ENCODE measurements at places on chromosomes 4 and X. TPM values are rescaled to one million over a fixed set of nuclear protein-coding genes. Genes with fewer than 3 reads are reported as not detected.

- DNase-seq = no peak
Observed at GRCh38 chrX:3527166-3527565, 180.7 kb upstream of the MXRA5 start.

DNA sequence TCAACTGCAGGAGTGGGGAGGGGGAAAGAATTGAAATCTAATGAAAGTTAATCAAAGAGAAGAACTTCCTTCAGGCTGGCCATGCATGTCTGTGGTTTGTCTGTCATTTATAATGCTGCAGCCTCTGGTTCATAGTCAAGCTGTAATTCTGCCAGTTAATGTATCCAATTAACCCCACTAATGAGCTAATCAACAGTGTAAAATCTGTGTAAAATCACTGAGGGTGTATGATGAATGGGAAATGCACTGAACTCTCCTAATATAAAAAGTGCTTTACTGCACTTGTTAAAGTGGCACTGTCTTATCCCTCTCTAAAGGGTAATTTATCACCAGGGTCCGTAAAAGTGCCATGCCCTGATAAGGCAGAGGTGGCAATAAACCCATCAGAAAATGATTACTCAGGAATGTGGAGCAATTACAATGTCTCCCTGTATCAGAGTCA lies 798.1 kb downstream of the PDHA2 start:
- DNase-seq = no peak

DNA sequence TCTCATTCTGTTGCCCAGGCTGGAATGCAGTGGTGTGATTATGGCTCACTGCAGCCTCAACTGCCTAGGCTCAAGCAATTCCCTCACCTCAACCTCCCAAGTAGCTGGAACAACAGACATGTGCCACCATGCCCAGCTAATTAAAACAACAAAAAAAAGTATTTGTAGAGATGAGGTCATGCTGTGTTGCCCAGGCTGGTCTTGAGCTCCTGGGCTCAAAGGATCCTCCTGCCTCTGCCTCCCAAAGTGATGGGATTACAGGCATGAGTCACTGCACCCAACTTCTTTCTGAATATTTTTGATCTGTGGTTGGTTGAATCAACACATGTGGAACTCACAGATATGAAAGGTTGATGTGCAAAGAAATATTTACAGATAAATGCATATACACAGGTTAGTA lies 18.5 kb upstream of the SEPTIN11 start:
- DNase-seq = no peak

DNA sequence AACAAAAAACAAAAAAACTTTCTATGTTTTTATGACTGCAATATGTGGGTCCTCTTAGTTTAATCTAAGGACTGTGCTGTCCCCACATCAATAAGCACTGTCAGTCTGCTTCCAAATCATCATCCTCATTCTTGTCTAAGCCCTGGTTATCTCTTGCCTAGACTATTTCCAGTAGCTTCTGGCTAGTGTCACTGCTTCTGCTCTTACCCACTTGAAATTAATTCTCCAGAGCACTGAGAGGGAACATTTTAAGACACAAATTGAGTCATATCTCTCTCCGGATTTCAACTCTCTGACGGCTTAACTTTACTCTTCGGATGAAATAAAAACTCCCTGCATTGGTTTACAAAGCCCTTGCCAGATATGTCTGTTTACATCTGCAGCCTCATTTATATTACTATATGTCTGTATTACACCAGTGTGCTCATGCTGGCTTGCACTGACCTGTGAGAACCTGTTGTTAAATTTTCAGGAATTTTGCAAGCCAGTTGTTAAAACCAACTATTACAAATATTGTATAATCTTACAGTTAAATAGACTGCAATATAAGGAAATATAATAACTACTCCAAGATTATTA lies 345.9 kb downstream of the ADGRL3 start:
- no peak for DNase-seq

- DNase-seq = no peak
Observed at GRCh38 chr4:114082348-114082747, 102.9 kb upstream of the ARSJ start.

DNA sequence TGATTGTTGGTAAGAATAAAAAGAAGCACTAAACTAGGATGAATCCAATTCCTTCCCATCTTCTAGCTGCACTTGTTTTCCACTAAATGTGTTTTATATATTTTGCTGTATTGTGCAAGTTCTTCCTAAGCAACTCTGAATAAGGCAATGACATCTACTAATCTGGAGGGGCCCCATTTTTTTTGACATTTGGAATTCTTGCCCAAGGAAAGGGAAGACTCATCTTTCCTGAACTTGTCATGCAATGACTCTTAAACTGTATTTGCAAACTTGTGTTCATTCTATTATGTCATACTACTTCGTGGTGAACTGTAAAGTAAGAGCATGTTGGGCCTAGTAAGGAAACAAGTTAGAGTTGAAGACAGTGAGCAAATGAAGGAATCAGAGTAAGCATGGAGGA lies 45.9 kb downstream of the FREM3 start:
- no peak for DNase-seq

- DNase-seq = no peak
Observed at GRCh38 chrX:129980001-129980401, 2.4 kb upstream of the BCORL1 start.

DNA sequence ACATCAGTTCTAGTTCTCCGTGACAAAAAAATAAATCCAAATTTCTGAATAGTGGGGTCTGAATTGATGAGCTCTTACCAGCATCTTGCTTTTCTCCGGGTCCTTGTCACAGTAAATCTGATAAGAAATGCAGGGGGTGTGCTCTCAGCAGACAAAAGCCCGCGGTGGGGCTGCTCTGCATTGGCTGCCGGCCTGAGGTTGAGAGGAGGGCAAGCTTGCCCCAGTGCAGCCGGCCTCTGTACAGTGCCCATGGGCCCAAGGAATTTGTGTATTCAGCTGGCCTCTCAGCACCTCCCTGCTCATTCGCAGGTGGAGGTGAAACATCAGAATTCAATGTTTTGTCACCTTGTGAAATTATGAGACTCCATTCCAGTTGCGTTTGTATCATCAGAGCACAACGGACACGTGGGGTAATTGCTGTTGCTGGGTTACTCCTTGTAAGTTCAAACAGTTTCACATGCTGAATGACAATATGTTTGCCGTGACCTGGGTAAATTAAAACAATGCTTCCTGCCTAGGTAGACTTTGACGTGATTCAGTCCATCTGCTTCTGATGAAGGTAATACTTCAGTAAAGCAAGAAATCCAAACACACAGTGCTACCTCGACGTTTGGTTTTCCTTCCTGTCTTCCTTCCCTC lies 596.4 kb downstream of the MID1IP1 start:
- DNase-seq = no peak

GRCh38 chrX:18668071-18668835 lies 3.7 kb downstream of the RS1 start:
- DNase-seq = no peak

- no peak for DNase-seq
Observed at GRCh38 chr4:74282926-74283325, 25.3 kb upstream of the EPGN start.

DNA sequence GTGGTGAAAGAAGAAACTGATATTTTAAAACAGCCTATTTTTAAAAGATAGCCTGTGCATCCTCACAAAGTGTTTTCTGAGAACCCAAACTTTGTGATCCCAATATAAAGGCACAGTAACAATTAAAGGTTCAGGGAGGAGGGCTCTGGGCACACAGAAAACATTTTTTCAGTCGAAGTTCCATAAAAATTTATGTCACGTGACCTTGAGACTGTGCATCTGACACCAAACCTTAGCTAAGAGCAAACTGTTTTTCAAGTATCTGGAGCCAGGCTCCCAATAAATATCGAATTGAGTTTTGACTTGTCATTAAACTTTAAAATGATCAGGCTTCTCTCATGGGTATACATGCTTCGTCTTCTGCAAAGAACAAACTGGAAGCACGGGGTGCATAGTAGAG lies 177.9 kb downstream of the BEND2 start:
- DNase-seq = no peak

DNA sequence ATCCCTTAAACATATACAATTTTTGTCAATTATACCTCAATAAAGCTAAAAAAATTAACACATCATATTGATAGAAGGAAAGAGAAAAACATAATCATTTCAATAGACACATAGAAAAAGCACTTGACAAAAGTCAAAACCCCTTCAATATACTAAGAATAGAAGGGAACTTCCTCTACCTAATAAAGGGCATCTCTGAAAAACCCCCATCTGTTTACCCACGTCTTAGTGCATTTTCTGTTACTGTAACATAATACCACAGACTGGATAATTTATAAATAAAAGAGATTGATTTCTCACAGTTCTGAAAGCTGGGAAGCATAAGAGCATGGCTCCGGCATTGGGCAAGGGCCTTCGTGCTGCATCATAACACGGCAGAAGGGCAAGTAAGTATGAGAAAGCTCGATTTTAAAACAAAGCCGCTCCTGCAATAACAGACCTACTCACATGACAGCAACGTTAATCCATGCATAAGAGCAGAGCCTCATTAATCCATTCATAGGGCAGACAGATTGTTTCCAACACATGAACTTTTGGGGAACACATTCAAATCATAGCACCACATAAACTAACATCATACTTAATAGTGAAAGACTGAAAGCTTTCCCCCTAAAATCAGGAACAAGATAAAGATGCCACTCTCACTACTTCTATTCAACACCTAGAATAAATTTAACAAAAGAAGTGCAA lies 15.7 kb downstream of the STEEP1 start:
- DNase-seq = no peak

DNA sequence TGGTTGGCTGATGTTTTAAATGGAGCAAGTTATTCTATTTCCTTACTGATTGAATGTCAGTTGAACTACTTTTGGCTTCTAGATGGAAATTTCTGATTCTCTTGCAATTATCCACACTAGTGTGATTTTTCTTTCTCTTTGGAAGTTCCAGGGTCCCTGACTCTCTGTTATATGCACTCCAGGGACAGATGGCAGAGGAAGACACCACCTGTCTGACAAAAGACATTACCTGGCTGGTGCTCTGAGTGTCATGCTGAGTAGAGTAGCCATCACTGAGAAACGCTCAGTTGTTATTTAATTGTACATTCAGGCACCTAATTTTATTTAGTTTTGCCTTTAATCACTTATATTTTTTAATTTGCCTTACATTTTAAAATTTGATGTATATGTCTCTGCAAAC lies 105.4 kb upstream of the TLL1 start:
- DNase-seq = no peak

- no peak for DNase-seq
Observed at GRCh38 chr4:40403081-40403480, 67.9 kb downstream of the CHRNA9 start.

DNA sequence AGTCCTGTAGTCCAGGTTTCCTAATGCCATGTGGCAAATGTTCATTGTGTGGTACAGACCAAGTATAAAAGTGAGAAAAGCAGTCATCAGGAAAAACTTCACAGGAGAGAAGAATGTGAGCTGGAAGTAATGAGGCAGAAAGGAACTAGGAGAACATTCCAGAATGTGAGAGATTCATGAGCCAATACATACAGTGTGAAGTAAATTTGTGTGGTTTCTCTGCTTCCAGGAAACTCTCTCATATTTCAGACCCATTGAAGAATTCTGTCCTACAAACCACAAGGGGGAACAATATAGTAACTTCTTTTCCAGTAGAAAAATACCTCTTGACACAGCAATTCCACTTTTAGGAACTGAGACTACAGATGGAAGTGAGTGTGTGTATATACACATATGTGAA lies 136.5 kb downstream of the RNF150 start:
- DNase-seq = no peak

DNA sequence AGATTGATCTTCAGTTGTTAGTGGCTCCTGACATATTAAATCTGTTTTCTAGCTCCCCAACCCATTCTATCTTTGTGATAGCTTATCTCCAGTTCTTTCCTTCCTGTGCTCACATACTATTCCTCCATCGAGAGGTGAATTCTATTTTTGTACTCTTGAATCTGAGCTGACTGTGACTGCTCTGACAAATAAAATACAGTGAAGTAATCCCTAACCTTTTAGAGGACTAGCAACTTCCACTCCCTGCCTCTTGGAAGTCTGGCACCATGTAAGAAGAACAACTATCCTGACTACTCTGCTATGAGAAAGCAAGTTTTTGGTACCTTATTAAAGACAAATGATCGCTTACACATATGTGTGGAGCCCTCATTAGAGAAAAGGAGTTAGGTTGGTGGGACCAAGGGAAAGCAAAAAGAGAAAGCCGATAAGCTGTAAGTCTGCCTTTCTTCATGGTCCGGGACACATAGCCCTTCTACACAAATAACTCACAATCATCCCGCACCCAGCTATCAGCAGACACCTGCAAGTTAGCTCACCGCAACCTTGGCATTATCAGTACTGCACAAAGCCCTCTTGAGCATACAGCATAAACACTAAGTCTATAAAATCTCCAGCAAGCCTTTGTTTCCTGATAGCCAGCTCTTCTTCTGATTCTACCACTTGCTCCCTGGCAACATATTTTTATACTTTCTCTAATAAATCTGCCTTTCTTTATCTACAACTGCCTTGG lies 13.5 kb upstream of the PPM1K start:
- no peak for DNase-seq

- no peak for DNase-seq
Observed at GRCh38 chr4:141914746-141915145, 278.4 kb downstream of the IL15 start.

DNA sequence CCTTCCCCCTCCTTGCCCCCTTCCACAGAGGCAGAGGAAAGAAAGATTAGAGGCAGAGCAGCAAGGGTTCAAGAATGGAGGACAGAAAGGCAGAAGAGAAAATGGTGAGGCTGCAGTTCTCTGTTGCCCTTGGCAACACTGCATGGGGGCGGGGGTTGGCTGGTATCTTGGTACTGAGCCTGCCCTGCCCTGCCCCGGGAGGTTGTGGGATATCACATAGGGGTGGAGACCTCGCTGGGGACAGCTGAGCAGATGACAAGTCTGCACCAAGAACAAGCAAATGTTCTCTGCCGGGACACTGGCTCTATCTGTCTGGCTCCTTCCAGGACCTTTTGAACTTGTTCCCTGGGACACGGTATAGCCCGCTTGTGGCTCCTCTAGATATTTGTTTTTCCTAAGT lies 39.8 kb downstream of the NHS start:
- DNase-seq = no peak

- no peak for DNase-seq
Observed at GRCh38 chrX:77493677-77494553, 46.7 kb downstream of the FGF16 start.

The NAP1L2 gene
- 7.2 TPM for total RNA-seq

The CSAG2 gene
- total RNA-seq = not detected

The SRPK3 gene
- 4.3 TPM for total RNA-seq

The TCEAL6 gene
- total RNA-seq = not detected

The SPOCK3 gene
- total RNA-seq = 12.1 TPM

The NLGN4X gene
- 15.7 TPM for total RNA-seq

The PNMA5 gene
- total RNA-seq = not detected

The SRPX2 gene
- 27.1 TPM for total RNA-seq

The IQSEC2 gene
- total RNA-seq = 6.6 TPM
